ENCODE measurements at places on chromosomes 3 and 15. TPM values are rescaled to one million over a fixed set of nuclear protein-coding genes. Genes with fewer than 3 reads are reported as not detected.
A peak's percentile ranks its signal among the peaks of the same experiment; 100 is the strongest.

The POC1A gene
- 3.9 TPM for total RNA-seq

DNA sequence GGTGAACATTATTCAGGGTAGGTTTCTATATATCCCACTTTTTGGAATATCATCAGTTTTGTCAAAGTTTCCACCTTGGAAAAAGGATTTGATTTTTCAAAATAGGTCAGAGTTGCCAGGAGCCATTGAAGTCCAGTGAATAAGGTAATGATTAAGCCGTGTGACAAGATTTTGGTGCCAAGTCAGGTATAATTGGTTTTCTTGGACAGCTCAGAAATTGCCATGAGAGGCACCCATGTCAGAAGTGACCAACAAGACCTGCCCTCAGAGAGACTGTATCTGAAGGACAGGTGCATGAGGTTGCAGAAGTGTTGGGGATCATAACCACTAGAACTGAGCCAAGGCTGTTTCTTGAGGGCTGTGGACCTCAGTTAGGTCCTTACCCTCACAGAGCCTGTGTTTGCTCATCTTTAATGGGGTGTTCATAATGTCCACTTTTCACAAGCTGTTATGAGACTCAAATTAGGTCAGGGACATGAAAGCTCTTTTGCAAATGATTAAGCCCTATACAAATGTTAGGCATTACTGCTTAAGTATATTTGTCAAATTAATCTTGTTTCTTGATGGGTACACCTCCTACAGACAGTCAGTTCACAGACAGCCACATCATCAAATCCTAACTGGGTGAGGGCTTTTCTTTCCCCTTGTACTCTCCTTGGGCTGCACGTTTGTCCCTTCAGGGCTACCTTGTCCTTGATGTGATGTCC, 32.3 kb downstream of the CASR start:
- H3K36me3 ChIP-seq, result no peaks in the 10 kb centered on the region
- DNase-seq, result no peak
- H3K27me3 ChIP-seq, result no peaks in the 10 kb centered on the region
- no peaks in the 10 kb centered on the region for H3K4me1 ChIP-seq
- no peak overlapping the region for H3K4me3 ChIP-seq
- H3K27ac ChIP-seq, result no peak overlapping the region

The THSD4 gene
- total RNA-seq, result 42.4 TPM

The CYP1A1 gene
- 0.31 TPM for total RNA-seq

DNA sequence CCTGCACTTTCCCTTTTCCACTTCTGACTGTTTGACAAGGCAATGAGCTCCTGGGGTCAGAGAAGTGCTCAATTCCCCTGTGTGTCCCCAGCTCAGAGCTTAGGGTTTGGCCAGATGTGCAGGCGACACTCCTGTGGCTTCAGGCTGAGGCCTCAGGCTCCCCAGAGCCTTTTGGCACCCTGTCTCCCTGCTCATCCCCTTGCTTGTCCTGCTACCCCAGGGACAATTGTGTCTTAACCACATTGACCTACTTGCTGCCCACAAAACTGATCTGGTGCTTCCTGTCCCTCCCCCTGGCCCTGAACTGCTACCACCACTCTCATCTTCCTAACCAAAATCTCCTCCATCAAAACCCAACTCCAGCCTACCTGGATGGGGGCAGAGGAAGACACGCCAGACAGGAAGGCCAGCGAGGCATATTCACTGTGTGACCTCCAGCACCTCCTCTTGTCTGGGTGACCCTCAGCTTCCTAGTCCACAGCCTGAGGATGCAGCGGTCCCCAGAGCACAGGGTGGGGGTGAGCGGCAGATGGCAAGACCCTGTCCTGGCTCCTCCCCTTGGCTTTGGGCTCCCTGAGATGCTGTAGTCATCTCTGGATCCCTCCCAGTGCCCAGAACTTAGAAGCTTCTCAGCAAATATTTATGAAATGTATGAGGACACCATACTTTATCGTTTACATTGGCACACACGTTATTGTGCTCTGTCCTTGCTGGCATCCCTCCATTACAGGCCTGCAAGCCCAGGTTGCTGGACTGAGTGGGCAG, 98.9 kb upstream of the SLC6A6 start:
- no peaks in the 10 kb centered on the region for H3K27me3 ChIP-seq
- no peak overlapping the region for H3K27ac ChIP-seq
- no peaks in the 10 kb centered on the region for H3K4me1 ChIP-seq

The ZMYND10 gene
- 70.8 TPM for total RNA-seq

DNA sequence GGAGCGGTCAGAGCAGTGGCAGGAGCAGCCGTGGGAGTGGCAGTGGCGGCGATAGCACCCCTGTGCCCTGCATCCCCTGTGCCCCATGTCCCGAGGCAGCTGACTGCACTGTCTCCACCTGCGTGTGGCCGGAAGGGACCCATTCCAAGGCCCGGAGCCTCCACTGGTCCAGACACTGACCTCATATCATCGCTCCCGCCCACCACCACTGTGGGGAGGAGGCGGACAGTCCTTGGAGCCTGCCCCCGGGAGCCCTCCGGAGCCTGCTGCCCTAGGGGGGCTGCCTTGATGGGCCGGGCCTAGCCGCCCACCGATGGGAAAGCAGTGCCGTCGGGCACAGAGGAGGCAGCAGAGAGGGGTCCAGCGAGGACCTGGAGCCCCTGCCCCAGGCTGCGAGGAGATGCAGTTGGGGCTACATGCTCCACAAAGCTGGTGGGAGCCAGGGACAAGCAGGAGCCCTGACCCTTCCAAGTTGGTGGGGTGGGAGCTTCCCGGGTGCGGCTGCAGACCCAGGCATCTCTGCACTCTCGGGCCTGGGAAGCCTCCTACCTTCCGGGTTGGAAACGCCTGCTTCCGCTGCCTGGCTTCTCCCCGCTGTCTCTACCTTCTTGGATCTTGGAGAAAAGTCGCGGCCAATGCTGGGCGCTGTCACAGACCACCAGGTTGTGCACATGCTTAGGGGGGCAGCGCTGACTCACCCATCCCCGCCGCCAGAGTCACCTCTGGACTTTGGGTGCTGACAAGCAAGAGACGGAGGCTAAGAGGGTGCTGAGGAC, 283.2 kb upstream of the ROBO1 start:
- H3K36me3 ChIP-seq, result no peaks in the 10 kb centered on the region
- no peaks in the 10 kb centered on the region for H3K4me1 ChIP-seq
- DNase-seq, result no peak
- no peak overlapping the region for H3K4me3 ChIP-seq
- H3K27me3 ChIP-seq, result no peaks in the 10 kb centered on the region

- no peaks in the 10 kb centered on the region for H3K36me3 ChIP-seq
- DNase-seq, result no peak
- no peaks in the 10 kb centered on the region for H3K4me1 ChIP-seq
These were observed 655.9 kb upstream of the ADAMTS9 start for GRCh38 chr3:65343736-65344135.

The PLA2G4D gene
- 0.15 TPM for total RNA-seq

GRCh38 chr3:7847021-7847420, 654.6 kb upstream of the LMCD1 start:
- peaks cover 2% of the 10 kb centered on the region for H3K4me1 ChIP-seq
- no peaks in the 10 kb centered on the region for H3K27me3 ChIP-seq
- no peak overlapping the region for H3K27ac ChIP-seq
- no peak for DNase-seq

DNA sequence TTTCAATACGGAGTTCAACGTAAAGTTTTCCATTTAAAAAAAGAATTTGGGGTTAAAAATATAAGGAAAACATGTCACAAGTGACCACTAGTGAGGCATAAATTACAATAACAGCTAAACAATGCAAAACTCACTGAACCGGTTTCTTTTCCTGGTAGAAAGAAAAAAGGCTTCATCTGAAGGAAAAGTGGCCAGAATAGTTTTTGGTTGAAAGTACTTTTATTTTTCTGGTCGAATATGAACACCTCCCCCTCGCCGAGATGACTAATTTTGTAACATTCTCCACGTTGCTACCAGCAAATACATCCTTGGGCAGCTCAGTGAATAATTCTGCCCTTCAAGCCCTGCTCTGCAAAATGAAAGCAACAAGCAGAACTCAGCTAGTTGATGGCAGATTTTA, 3.9 kb upstream of the SRGAP3 start:
- no peak overlapping the region for H3K27ac ChIP-seq
- H3K36me3 ChIP-seq, result no peaks in the 10 kb centered on the region
- H3K27me3 ChIP-seq, result no peaks in the 10 kb centered on the region

DNA sequence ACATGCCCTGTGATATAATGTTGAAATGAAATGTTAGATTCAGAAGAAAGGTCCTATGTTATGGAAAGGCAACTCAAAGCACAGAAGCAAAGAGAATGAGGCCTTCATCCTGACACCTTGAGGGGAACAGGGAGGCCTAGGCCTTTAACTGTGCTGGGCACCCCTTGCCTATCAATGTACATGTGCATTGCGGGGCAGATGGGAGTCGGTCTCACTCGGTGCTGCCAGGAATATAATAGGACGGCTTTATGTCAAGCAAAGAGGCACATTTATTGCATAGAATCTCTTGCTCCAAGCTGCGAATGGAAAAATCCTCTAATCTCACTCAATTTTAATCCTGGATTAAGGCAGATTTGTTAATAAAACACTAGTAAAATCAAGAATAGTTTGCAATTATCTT, 301.0 kb upstream of the SOX14 start:
- no peaks in the 10 kb centered on the region for H3K36me3 ChIP-seq
- DNase-seq, result no peak
- no peak overlapping the region for H3K4me3 ChIP-seq
- H3K27ac ChIP-seq, result no peak overlapping the region
- H3K27me3 ChIP-seq, result no peaks in the 10 kb centered on the region

DNA sequence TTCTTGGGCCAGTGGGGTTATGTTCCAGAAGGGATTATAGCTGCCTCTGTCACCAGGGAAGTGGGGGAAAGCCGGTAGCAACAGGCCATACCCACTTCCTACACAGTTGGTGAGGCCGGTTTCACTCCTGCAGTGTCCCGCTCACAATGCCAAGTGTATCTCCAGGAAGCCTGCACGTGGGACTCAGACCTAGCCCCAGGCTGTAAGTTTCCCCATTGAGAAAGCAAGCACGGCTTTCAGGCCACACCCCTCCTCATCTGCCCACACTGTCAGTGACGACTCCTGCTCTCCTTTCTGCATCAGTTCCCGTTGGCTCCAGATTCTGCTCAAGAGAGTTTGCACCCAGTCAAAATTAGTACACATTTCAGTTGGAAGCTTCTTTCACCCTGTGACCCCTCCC, 51.6 kb upstream of the CPOX start:
- H3K36me3 ChIP-seq, result no peaks in the 10 kb centered on the region
- DNase-seq, result no peak
- H3K4me1 ChIP-seq, result no peaks in the 10 kb centered on the region
- no peaks in the 10 kb centered on the region for H3K27me3 ChIP-seq
- H3K27ac ChIP-seq, result no peak overlapping the region

The PGBD4 gene
- total RNA-seq, result 1.8 TPM

DNA sequence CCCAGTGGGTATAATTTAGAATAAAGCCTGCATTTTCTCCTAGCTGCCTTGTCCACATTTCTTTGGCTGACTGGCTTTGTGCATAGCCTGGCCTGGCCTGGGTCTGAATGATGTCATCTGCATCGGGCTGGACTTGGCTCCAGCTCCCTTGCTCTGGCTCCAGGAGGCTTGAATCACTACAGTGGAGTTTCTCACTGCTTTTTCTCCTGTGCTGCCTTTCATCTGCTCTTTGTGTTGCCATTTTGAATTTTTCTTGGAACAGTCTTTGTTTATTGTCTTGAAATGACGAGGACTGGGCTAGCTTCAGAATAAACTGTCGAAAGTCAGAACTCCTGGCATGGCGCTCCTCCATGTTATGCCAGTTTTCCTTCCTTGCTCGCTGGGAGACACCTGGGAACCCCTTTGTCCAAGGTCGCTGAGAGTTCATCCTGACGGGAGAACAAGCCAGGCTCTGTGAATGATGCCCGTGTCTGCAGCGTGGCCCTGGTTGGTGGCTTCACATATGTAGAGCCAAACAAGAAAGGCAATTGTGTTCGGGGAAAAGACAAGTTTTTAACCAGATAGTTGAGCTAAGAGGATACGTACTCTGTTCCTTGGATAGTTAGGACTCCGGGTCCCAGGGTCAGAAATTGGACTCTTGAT, 258.9 kb downstream of the PDZRN3 start:
- H3K36me3 ChIP-seq, result no peaks in the 10 kb centered on the region
- DNase-seq, result peak; percentile 87
- H3K4me3 ChIP-seq, result no peak overlapping the region
- H3K4me1 ChIP-seq, result peaks cover 3% of the 10 kb centered on the region

DNA sequence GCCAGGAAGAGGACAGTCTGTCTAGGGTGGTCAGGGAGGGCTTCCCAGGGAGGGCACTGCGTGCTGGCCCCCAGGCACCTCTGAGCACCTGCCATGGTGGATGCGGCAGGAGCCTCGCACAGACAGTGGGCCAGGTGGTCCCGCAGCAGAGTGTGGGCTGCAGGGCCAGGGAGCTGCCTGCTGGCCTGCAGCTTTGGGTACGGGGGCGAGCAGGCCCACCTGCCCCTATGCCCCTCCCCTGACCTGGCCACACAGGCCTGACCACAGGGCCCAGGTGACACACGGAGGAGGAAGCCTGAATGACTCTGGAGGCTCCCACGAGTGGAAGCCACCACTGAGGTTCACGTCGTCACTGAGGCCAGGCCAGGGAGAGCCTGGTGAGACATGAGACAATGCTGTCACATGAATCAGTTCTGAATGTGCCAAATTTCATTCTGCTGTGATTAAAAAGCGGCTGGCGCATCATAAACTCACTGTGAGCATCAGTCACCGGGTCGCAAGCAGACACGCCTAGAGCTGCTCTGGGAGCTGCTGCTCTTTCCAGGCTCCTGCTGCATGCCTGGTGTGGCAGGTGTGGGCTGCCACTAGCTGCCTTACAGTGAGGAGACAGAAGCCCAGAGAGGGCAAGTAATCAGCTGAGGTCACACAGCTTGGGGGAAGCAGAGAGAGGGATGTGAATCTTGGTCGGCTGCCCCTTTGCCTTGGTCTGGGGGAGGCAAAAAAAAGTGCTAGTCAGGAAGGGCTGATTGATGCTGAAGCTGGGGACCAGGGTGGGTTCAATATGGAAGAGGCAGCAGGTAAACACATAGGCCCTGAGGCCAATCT, 39.5 kb upstream of the IQSEC1 start:
- DNase-seq, result no peak
- H3K36me3 ChIP-seq, result no peaks in the 10 kb centered on the region

The RABL3 gene
- total RNA-seq, result 17.1 TPM

DNA sequence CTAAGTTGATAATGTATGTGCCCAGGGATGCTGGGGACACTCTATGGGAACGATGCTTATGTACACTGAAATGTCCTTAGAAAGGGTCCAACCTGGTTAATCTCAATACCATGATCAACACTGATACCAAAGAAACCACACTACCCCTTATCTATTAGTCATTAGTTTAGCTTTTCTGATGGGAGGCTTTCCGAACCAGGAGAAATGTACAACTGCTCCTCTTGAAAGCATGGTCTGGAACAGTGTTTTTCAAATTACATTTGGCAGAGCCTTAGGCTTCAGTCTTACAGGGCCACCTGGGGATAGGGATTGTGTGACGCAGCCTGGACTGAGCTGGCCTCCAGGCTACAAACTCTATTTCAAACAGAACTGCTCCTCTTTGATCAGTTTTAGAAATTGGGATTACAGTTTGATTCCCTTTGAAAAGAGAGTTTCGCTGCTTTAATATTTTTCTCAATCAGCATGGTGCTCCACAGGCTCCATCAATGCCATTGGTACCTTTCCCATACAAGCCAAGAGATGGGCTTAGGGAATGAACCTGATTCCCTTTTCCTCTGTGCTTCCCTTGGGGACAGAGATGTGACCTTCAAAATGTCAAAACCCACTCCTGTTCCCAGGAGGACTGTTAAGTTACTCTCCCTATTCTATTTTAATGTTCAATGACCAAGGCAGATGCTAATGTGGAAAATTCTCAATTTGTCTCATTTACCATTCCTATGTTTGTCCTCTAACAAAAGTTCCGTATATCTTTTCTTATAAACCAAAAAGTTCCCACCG, 296.0 kb upstream of the ADAMTS9 start:
- no peaks in the 10 kb centered on the region for H3K27me3 ChIP-seq
- H3K36me3 ChIP-seq, result no peaks in the 10 kb centered on the region
- H3K4me3 ChIP-seq, result no peak overlapping the region
- no peak for DNase-seq

The LINGO1 gene
- 5.1 TPM for total RNA-seq

All from lung (tissue), 17 donors.